NCI-H2171 treated with DMSO at 0.1 percent for 48 hours (cell line): ENCODE measurements at places on chromosomes 7 and 10.

DNA sequence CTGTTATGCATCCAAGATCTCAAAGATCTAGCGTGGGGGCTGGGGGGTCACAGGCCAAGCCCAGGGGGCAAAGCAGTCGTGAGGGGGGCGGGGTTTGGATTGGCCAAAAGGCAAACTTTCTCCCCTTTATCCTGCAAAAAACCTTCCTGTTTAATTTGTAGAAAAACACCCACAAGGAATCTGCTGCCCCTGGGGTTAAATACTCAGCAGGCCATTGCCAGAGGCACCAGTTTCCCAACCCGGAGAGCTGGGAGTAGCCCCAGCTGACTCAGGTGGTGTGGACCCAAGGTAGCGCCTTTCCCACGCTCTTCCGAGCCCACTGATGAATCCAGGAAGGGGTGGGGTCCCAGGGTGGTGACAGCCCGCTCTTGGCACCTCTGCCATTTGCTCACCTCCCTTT lies 21.4 kb downstream of the KCP start:
- no peak for DNase-seq

GRCh38 chr10:119211176-119211575 lies 3.8 kb downstream of the GRK5 start:
- DNase-seq = no peak

DNA sequence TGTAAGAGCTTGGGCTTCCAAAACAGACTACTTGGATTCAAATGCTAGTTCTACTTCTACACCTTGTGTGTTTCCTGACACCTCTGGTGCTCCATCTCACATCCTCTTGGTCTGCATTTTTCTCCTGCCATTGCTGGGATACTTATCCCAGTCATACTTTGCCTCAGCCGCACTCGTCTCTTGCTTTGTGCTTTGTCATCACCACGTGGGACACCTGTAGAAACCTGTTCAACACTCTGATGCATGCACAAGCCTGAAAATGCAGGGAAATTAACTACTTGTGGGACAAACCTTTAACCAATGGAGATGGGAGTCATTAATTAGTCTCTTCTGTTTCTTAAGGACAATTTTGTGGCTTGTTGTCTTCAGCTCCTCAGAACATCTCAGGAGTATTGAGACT lies 94.2 kb upstream of the PHYHIPL start:
- no peak for DNase-seq

DNA sequence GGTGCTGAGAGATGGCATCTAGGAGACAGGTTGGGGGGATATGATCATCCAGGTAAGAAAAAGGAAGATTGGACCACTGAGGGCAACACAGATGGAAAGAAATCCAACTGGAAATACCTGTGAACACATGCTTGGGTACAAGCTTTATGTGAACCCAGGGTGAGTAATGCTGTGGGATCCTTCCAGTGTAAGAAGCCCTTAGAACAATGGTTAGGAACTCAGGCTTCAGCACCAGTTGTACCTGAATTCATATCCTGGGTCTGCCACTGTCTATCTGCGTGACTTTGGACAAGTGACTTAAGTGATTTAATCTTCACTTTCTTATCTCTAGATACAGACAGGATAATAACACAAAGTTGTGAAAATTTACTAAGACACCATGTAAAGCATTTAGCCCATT lies 131.0 kb downstream of the ST7 start:
- DNase-seq = no peak

- DNase-seq = no peak
These were observed 271.1 kb downstream of the PTPRN2 start for GRCh38 chr7:158316466-158317031.

- DNase-seq = no peak
These were observed 70.8 kb upstream of the EN2 start for GRCh38 chr7:155387066-155387620.

DNA sequence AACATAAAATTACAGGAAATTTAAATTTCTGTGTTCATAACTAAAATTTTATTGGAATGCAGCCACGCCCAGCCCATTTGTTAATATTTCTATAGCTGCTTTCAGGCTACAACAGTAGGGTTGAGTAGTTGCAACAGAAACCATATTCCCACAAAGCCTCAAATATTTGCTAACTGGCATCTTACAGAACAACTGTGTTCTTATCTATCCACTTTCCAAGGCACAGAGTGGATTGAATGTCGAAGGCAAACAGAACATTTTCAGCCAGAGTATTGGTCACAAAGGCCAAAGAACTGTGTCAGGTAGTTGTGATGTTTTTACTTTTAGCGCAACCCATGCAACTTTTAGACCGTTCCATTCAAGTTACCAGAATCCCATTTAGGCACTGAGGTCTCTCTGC lies 51.1 kb upstream of the OPN4 start:
- DNase-seq = no peak

- DNase-seq = no peak
These were observed 6.9 kb downstream of the CDHR1 start for GRCh38 chr10:84201244-84201606.

GRCh38 chr10:86282664-86283465 lies 83.7 kb downstream of the GRID1 start:
- no peak for DNase-seq

- DNase-seq = peak; percentile 91
These were observed 300.6 kb downstream of the PLXNA4 start for GRCh38 chr7:132275416-132276233.

DNA sequence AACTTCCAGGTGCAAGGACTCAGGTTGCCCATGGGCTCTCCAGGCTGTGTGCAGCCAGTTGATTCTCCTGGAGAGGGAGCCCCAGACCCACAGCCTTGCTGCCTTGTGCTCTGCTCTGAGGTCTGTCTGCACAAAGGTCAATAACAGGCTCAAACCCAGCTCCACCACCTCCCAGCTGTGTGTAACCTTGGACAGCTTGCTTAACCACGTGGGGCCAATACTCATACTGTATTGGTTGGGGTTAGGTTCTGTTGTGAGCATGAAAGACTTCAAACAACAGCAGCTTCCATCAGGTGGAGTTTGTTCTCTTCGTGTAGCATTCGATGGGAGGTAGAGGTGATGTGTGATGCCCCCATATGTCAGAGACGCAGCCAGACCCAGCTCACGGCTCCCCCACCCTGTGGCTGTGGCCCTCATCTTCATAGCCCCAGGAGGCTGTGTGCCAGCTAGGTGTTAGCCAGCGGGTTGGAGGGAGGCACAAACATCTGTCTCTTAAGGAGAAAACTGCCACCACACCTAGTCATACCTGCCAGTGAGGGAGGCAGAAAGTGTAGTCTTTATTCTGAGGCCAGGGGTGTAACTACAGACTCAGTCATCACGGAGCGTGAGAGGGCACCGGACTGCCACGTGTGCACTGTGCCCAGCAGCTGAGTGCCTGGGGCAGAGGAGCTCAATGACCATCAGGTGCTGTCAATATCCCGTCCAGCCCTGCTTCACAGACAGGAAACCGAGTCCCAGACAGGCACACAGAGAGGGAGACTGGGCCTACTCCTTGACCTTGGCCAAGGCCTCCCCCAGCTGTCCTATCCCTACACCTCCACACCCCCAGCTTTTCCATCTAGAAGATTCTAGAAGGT lies 8.1 kb upstream of the POLD2 start:
- DNase-seq = peak; percentile 49

GRCh38 chr10:128897401-128898129 lies 569.5 kb upstream of the MGMT start:
- no peak for DNase-seq

DNA sequence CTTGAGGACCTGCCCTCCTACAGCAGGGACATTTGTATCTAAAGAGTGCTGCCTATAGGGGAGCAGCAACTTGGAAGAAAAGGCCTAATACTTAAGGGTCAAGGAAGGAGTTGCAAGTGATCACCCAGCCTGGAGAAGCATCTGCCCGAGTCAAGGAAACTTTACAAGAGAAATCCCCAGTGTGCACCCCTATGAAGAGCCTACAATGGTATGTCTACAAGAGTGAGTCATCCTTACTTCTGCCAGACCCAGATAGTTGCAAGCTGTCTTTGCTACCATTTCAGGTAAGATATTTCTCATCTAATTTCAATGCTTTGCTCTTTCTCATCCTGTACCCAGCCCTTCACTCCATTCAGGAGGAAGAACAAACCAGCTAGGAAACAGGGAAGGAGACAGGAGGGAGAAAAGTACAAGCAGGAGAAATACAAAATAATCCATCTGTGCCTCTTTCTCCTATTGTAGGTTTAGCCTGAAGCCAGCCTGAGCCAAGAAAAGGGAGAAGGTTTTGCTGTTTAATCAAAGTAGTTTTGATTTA lies 34.4 kb upstream of the AGR3 start:
- DNase-seq = no peak

DNA sequence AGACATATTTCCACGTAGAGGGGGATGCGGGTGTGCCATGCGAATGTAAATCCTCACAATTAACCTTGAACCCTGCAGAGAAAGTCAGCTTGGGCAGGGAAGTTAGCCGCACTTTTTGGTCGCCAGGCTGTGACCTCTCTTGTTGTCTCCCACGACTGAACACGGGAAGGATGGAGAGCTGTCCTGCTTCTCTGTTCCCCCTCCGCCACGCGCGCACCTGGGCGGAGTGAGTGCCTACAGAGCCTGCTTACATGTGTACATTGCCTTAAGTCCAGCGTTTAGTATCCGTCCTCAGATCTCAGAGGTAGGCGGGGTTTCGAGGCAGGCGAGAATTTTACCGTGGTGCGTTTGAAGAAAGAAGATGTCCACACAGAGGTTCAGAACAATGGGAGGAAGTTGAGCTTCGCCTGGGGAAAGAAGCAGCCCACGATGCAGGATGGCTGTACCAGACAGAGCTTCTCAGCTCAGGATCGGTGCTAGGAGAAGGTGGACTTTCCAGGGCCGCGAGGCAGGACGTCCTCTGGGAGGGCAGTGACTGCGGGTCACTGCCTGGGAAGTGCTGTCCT lies 482 bp upstream of the ERCC6 start:
- no peak for DNase-seq

GRCh38 chr7:155371884-155372781 lies 74.5 kb downstream of the INSIG1 start:
- DNase-seq = no peak

GRCh38 chr10:130160775-130161174 lies 24.6 kb downstream of the GLRX3 start:
- no peak for DNase-seq

DNA sequence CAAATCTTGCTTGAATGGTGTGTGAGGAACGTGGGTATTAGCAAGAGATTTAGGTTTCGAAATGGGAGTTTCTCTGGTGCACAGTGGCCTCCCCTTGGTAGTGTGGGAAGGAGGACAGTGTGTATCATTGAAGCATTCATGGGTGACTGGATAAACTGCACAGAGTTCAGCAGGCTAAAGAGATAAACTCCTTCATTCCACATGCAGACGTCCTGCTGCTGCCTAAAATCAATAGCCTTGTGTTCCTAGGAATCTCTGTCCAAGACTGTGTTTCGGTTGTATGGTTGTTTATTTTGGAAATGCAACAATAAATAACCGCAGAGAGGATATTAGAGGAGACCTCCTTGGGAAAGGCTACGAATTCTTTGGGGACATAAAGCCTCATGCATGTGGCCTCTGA lies 100.9 kb upstream of the FAM171A1 start:
- no peak for DNase-seq

- DNase-seq = no peak
These were observed 69.3 kb downstream of the GLI3 start for GRCh38 chr7:42167631-42168236.

GRCh38 chr7:133484086-133484485 lies 231.2 kb downstream of the EXOC4 start:
- DNase-seq = peak; percentile 85

- no peak for DNase-seq
These were observed 818 bp upstream of the SUPV3L1 start for GRCh38 chr10:69179089-69179742.

GRCh38 chr7:98862716-98863420 lies 6.9 kb downstream of the TMEM130 start:
- DNase-seq = no peak

GRCh38 chr7:144019457-144019856 lies 19.3 kb downstream of the OR6B1 start:
- no peak for DNase-seq

DNA sequence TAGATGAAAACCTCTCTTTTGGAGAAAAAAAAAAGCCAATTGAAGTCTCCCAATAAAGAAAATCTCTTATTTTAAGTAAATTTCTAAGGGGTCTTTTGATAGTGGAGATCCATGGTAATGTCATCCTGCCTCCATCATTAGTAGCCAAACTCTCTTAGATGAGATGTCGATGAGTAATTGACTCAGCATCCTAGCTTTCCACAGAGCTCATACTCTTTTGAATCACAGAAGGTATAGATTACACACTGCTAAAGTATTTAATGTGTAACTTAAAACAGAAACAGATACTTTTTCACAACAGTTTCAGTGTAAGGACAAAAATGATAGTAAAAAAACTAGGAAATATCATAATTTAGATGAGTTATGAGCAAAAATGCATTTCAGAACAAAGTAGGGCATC lies 19.4 kb downstream of the MAGI2 start:
- DNase-seq = no peak

DNA sequence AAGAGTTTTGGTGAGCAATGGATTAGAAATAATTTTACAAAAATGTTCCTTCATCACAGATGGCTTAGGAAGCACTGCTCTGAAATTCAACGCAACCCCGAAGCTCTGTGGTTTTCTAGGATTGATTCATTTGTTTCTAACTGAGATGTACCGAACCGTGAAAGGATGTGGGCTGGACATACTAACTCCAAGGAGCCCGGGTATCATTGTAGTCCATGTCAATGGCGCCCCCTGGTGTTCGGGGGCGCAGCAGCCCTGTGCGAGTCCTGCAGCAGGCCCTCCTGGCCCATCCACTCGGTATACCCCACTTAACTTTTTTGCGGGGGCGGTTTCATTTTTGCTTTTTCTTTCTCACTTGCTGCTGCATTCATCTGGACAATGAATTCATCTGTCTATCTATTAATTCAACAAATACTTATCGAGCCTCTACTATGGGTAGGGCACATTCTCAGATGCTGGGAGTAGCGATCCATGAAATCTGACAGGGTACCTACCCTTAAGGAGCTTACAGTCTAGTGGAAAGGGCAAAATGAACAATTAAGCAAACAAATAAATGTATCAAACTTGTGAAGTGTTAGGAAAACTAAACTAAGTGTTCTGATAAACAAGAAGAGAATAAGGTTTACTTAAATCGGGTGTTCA lies 25.2 kb upstream of the ITPRID1 start:
- no peak for DNase-seq

DNA sequence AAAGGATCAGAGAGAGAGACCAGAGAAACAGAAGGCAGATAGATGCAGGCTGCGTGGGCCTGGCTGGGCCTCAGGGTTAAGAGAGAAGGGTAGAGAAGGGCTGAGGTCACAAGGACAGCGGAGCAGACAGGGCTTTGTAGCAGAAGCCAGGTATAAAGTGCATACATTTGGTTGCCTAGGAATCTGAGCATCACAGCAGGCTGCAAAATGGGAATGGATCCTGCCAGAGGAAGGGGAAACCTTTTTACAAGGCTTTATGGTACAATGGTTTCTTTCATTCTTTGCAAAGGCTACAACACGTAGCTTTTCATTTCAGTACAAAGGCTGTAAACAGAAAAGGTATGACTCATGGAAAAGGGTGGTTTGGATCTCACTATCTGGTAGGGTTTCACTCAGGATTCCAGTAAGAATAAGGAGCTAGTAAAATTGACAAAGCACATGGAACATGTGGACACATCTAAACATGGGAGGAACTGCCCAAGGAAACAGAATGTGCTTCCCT lies 275.1 kb downstream of the DOCK4 start:
- DNase-seq = no peak
